ENCODE measurements at places on chromosomes 5 and 9. TPM values are rescaled to one million over a fixed set of nuclear protein-coding genes. Genes with fewer than 3 reads are reported as not detected.

GRCh38 chr9:109098171-109098959 lies 21.4 kb downstream of the TMEM245 start:
- DNase-seq, result no peak

Gene NSUN2
- 72.2 TPM for total RNA-seq

Gene SH3TC2
- total RNA-seq, result not detected

Gene WNT8A
- total RNA-seq, result not detected

Gene C9orf153
- not detected for total RNA-seq

DNA sequence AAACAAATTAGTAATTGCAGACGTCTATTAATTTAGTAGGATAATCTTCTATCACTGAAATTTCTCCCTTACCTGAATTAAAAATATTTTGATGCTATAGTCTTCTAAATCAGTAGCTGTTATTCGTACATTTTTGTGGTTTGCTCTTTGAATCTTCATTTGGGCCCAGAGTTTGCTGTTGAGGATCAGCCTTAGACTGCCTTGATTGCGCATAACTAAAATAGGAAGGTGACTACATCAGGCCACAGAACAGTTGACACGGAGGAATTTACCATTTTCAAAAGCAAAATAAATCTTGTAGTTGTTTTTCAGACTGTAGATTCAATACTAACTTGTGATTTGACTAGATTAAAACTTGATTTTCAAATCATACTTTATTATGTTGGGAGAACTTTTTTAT lies 11.8 kb upstream of the NADK2 start:
- no peak for DNase-seq

DNA sequence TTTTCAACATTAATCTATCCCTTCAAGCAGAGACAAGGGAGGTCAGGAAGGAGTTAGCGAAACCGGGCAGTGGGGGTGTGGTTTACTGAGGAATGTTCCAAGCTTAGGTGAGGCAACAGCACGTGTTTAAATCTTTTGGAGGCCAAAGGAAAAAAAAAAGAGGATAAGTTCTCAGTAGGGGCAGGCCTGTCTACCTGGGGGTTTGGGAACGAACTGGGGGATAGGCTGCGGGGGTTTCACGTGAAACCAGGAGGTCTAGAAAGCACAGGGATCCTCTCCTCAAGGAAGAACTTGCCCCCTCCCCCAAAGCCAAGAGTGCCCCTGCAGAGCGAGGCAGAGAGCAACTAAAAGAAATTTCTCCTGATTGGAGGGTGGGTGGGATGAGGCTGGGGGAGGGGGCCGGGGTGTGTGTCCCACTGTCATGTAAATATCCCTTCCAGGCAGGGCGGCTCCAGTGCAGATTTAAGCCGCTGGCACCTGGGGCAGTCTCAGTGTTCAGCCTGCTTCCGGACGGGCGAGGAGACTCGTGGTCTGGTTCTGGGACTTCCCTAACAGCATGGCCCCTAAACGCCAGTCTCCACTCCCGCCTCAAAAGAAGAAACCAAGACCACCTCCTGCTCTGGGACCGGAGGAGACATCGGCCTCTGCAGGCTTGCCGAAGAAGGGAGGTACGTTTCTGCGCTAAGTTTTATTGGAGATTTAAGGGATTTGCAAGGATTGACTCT lies 5.5 kb upstream of the SET start:
- DNase-seq, result no peak

- DNase-seq, result no peak
Observed at GRCh38 chr9:98285446-98285845, 30.0 kb upstream of the TBC1D2 start.

DNA sequence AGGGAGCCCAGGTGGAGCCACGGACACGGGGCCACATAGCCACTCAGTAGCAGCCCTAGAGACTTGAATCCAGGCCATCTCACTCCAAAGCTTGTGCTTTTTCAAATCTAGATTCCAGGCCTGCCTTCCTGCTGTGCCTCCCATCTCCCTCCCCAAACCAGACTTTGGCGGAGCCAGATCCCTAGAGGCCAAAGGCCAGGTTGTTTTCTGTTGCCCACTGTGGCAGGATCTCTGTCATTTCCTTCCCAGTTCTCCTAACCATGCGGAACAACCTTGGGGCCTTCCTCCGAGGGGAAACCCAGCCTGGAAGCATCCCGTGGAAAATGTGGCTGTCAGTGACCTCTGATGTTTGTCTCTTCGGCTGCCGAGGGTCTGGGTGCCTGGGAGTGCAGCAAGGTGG lies 16.4 kb upstream of the RPS14 start:
- DNase-seq, result no peak

DNA sequence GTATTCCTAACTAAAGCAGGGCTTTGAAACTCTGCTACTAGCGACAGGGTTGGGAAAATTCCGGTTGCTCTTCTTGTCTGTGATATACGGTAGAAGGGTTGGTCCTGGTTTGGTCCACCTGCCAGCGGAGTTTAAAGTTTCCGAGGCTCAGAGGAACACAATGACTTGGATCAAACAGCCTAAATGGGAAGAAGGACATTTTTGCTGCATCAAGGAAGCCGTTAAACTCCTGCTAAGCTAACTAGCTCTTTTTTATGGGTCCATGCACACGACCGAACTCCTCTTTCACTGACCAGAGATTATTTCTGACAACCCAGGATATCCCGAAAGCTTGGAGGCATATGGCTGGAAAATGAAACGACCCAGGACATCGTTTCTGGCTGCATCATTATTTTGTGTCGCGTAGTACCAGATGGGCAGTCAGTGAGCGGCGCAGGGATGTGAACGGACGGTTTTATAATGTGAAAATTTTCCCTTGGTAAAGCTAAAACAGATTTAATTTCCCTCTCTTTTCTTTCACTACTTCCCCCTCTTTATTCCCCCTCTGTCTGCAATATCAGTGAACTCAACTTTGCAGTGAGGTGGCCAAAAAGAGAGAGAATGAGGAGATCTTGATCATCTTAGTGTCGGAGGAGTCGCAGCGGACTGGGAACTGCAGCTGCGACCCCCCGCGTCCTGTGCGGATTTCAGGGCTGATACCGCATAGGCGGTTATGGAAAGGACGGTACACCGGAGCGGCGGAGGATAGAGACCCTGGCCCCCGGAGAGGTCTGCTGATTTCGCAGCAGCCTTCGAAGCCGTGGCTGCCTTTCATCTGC lies at the start of gene LURAP1L:
TSS of gene LURAP1L (plus strand) at position 160 of the 818 bp plus-strand sequence. CDS start 696 bp downstream, outside the sequence.
- DNase-seq, result no peak

Measured in T-cell (primary cell).